ENCODE measurements at places on chromosomes 7 and 10. TPM values are rescaled to one million over a fixed set of nuclear protein-coding genes. Genes with fewer than 3 reads are reported as not detected.

GRCh38 chr7:32472015-32472414 is 18.2 kb downstream of the LSM5 start:
- H3K36me3 ChIP-seq = no peaks in the 10 kb centered on the region
- no peak overlapping the region for H3K4me3 ChIP-seq
- DNase-seq = no peak
- H3K27ac ChIP-seq = no peak overlapping the region
- no peaks in the 10 kb centered on the region for H3K27me3 ChIP-seq

GRCh38 chr10:123150271-123150985 is 2.5 kb downstream of the HMX2 start:
- peak overlapping the region; percentile 60 for H3K4me3 ChIP-seq
- DNase-seq = no peak
- no peaks in the 10 kb centered on the region for H3K36me3 ChIP-seq
- peaks cover 40% of the 10 kb centered on the region for H3K4me1 ChIP-seq
- peaks cover 81% of the 10 kb centered on the region for H3K27me3 ChIP-seq

DNA sequence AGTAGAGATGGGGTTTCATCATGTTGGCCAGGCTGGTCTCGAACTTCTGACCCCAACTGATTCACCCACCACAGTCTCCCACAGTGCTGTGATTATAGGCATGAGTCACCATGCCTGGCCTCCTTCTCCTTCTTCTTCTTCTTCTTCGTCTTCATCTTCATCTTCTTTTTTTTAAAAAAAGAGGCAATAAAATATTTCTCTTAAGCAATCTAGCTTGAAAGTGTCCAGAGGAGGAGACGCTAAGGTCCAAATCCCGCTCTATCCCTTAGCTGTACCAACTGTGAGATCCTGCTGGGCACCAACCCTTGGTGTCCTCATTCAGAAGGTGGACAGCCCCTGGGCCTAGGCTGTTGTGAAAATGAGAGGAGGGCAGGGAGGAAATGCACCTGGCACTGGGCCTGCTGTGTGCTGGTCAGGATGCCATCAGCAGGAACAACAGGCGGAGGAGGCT is 13.9 kb upstream of the PSAP start:
- no peaks in the 10 kb centered on the region for H3K27me3 ChIP-seq
- no peak overlapping the region for H3K27ac ChIP-seq
- H3K36me3 ChIP-seq = no peaks in the 10 kb centered on the region
- no peak for DNase-seq
- H3K4me3 ChIP-seq = no peak overlapping the region

DNA sequence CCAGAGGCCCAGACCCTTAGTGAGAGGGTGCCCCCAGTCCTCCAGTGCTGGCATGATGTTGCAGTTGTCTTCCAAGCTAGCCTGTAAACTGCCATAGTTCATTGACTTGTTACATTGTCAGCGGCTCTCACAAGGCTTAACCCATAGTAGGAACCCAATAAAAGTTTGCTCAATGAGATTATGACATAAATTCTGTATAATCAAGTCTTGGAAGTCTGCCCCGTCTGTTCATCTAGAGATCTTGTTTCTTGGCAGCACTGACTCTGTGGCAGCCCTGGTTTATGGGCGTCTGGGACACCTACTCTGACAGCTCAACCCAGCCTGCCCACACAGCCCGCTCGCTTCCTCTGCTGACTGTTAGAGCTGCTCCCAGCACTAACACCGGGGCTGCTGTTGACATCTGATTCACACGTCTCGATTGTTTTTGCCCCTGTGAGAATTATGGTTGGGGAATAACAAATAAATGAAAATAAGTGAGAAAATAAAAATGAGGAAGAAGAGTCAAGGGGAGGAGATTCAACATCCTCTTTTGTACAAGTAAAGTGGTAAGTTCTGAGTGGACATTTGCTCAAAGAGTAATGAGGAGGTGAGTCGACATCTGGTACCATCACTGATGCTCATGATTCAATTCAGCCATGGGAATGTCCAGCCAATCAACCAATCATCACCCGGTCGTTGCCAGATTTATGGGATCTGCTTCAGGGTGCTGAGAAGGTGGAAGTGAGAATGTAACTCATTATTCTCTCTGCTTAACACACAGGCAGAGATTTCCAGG is 160.8 kb downstream of the SPAG6 start:
- no peak for DNase-seq
- no peaks in the 10 kb centered on the region for H3K27me3 ChIP-seq
- H3K4me1 ChIP-seq = no peaks in the 10 kb centered on the region
- no peak overlapping the region for H3K27ac ChIP-seq

GRCh38 chr7:17661982-17662585 is 278.2 kb downstream of the SNX13 start:
- H3K36me3 ChIP-seq = no peaks in the 10 kb centered on the region
- H3K27ac ChIP-seq = peak overlapping the region; percentile 44
- H3K27me3 ChIP-seq = no peaks in the 10 kb centered on the region
- no peaks in the 10 kb centered on the region for H3K4me1 ChIP-seq

- H3K27ac ChIP-seq = no peak overlapping the region
- H3K4me1 ChIP-seq = no peaks in the 10 kb centered on the region
- no peaks in the 10 kb centered on the region for H3K36me3 ChIP-seq
- no peaks in the 10 kb centered on the region for H3K27me3 ChIP-seq
- no peak overlapping the region for H3K4me3 ChIP-seq
Observed at GRCh38 chr10:14456218-14456869, 125.6 kb upstream of the FRMD4A start.

DNA sequence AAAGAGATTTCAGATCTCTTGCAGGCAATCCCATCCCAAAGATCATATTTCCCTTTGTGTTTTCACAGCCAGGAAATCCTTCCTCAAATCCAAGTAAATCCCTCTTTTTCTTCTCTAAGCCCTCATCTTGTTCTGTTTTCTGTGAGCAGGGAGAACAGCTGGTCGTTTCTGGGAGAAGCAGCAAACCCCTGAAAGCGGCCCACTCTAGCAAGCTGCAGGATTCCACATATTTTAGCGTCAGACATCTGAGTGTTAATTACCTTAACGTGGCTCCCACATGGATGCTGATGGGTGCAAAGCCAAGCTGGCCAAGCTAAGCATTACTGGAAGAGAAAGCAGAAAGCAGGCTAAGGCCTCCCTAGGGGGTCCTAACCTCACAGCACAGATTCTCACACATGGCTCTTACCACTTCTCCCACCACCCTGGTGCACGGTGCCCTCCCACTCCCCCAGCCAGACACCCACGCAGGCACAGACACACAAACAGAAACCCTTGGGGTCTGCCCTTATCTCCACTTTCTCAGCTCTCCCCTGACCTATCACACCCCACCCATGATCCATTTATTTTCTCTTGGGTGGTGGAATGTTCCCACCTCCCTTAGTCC is 551.0 kb upstream of the AUTS2 start:
- no peaks in the 10 kb centered on the region for H3K4me1 ChIP-seq
- no peaks in the 10 kb centered on the region for H3K27me3 ChIP-seq
- H3K4me3 ChIP-seq = no peak overlapping the region
- no peak overlapping the region for H3K27ac ChIP-seq
- no peaks in the 10 kb centered on the region for H3K36me3 ChIP-seq
- DNase-seq = no peak

Gene TFPI2
- total RNA-seq = 223 TPM

Gene SPDYE1
- total RNA-seq = not detected

Gene GSAP
- 25.8 TPM for total RNA-seq
